ENCODE measurements at places on chromosomes 2 and 18.

- no peak for DNase-seq
Measured at GRCh38 chr2:202718614-202719013, 83.8 kb downstream of the FAM117B start.

GRCh38 chr2:85854897-85855296, 33.9 kb downstream of the ST3GAL5 start:
- no peak for DNase-seq

GRCh38 chr18:50409236-50409635, 34.4 kb downstream of the SKA1 start:
- DNase-seq: no peak

DNA sequence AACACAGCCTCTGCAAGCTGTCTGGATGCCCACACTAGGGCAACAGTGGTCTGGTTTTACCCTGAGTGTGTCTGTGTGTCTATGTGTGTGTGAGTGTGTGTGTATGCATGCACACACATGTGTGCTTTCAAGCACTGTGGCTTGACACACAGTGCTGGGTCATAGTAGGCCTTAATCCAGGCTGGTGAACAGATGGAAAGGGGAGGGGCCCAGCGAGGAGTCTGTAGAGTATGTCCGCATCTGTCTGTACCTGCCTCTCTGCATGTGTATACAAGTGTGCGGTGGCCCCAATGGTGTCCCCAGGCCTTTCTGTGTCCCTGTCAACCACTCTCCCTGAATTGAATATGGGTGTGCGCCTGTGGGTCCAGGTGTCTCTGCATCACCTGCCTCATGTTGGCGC, 9.3 kb upstream of the KCNIP3 start:
- DNase-seq: no peak

DNA sequence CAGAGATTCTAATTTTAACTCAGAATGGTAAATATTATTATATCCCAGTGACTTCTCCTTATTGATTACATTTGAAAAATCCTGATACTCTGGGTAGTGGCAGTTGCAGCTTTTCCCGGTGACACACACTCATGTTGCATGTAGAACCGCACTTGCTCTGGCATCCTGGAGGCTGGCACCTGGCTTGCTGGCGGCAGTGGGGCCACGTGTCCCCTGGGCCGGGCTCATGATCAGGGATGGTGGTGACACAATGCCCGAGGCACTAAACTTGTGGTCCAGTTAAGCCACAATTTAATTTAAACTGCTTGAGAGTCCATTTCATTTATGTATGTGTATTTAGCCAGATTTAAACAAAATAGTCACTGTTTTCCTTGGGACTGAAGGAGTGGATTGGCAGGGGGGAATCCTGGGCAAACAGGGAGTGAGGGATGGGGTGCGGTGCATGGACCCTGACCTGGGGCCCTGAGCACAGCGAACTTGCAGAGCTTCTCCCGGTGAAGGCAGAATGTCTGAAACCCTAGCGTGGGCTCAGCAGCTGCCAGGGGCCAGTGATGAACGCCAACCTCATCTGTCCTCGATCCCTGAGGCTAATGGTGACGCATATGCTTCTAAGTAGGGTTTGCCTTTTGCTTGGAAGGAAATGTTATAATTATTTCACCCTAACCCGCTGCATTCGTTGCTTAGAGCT, 50.0 kb downstream of the KCNG2 start:
- no peak for DNase-seq

DNA sequence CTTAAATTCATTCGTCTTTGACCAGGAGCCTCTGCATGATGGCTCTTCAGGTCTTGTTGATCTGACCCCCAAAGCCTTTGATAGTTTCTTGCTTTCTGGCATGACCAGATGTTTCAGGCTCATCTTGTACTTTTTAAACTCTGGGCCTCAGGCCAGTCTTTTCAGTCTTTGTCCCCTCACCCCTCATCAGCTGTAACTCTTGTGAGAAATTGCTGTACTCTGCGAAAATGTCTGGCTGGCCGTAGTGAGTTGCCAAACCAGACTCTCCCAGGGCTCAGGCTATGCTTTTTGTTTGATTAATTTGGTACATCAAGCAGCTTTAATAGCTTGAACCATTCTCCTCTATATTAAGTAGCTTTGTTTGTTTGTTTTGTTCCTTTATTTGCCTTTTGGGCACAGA, 75.9 kb downstream of the BABAM2 start:
- DNase-seq: peak; percentile 51

- no peak for DNase-seq
Measured at GRCh38 chr2:146634230-146635097, 1210.4 kb upstream of the ACVR2A start.

- peak; percentile 56 for DNase-seq
Measured at GRCh38 chr2:230885463-230886130, 20.9 kb downstream of the ITM2C start.

- DNase-seq: no peak
Measured at GRCh38 chr2:75381032-75381431, 179.7 kb downstream of the EVA1A start.

- DNase-seq: no peak
Measured at GRCh38 chr18:61019338-61020301, 313.6 kb upstream of the CDH20 start.

GRCh38 chr2:166419616-166419934, 43.8 kb upstream of the SCN9A start:
- no peak for DNase-seq

GRCh38 chr2:105873281-105873680, 128.6 kb downstream of the NCK2 start:
- DNase-seq: no peak

DNA sequence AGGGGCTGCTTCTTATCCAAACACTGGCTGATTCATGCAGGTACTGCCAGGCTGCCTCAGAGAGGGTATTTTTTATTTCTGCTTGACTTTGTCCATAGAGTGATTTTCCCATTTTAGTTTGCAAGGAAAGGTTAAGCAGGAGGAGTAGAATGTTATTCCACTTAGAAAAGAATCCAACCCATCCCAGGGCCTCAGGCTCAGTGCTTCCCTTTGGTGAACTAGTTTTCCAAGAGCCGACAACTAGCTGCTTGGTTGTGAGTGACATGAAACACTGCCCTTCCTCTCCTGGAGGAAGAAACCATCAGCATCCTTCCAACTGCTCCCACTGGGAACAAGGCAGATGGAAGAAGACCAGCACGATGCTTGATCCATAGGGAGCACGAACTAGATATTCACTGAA, 58.5 kb downstream of the BCL2 start:
- DNase-seq: no peak

DNA sequence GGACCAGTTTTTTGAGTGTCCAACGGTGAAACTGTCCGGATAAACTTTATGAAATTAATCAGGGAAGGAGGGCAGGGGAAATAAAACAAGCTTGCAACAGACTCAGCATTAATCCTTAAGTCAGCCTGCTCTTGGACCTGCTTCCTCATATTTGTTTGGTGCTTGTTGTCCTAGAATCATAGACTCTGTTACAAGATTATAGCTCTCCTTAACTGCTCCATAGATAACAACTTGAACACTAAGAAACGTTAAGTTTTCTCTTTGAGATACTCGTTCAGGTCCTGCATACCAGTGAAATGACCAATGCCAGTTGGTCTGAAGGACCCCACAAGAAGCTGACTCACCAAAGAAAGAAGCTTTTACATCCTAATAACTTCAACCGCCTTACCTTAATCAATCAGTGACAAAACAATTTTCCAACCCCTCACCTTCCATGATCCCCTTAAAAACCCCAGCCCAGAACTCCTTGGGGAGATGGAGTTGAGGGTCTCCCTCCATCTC, 493.2 kb downstream of the PID1 start:
- DNase-seq: no peak

GRCh38 chr2:237623428-237624403, 3.7 kb upstream of the LRRFIP1 start:
- no peak for DNase-seq

GRCh38 chr2:152054593-152054992, 44.3 kb downstream of the CACNB4 start:
- no peak for DNase-seq

DNA sequence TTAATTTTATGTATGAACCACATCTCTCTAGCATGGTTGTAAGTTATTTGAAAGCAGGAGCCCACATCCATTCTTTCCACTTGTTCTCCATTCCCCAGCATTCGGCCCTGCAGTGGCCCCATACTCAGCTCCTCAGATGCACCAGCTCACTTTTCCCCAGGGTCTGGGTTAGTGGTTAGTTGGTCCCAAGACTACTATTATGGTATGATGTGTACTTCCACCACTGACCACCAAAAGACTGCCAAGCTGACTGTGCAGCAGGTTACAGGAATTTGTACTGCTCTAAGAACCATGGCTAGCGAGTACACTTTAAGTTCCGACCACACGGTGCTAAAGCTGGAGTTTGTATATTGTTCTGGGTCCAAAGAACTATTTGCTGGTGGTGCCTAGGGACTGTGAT, 413.6 kb upstream of the TCF4 start:
- DNase-seq: no peak

DNA sequence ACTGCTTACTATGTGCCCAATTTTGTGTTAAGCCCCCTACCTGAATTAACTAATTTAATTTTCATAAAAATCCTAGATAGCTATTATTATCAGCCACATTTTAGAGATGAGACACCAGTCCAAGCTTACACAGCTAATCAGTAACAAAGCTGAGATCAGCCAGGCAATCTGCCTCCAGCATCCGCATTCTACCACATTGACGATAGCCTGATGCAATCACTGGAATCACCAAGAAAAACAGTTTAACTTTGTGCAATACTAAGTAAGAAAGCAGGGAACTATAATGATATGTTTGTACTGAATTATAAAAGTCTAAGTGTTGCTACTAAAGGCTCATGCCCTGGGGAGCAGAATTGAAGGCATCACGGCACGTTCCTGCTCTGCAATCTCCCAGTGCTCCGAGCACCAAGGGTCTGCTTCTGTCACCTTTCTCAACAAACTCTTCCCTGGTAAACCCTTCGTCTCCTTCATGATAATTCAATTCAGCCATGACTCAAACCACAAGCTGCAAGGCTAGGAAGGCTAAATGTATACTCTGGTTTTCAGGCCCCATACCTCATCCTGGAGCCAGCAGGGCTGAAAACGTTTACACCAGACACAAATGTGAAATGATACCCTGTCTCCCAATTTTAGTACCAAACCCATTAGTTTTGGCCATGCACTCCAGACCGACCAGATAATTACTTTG, 19.4 kb downstream of the KANSL3 start:
- no peak for DNase-seq

DNA sequence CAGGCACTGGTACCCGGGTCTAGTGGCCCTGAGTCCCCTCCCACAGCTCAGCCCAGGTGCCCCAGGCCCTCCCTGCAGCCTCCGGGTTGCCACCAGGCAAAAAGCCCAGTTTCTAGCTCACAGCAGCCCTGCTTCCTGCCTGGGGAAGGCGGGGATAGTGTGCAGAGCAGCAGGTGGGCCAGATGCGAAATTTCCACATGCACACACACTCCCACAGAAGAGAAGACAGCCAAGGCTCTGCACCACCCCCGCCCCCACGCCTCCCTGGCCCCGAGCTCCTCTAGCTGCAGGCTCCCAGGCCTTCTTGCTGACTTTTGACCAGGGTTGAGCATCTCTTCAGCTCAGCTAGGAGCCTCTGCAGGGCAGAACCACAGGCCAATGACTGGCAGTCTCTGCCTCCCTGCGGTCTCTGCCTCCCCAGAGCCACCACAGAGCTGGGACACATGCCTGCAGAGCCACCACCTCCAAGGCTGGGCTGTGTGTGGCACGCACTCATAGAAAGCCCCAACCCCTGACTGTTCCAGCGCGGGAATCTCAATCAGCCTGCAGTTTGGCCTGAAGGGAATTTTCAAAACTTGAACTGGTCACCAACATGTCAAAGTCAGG, 7.2 kb downstream of the SLC66A2 start:
- no peak for DNase-seq

DNA sequence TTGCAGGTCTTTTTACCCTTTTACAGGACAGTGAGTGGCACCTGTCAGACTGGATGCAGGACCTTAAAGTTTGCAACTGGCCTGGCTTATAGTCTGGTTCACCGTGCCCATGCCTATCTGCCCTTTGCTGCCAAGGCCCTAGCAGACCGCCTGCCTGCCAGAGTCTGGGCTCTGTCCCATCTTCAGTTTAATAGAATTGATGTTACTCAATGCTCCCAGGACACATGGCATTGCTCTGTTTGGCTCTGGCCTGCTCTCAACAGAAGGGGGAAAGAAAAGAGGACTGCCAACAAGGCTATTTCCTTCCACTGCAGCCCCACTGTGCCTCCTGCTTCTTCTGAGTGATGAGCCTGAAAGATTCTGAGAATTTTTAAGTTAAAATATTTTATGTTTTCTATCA, 25.6 kb upstream of the TMEM178A start:
- no peak for DNase-seq

GRCh38 chr2:238726670-238727584, 121.0 kb upstream of the TWIST2 start:
- no peak for DNase-seq

- DNase-seq: peak; percentile 47
Measured at GRCh38 chr2:74834792-74835755, 1.1 kb downstream of the HK2 start.

- no peak for DNase-seq
Measured at GRCh38 chr2:60548845-60549237, 4.6 kb downstream of the BCL11A start.

- DNase-seq: no peak
Measured at GRCh38 chr2:177679611-177680605, 287.3 kb downstream of the AGPS start.

DNA sequence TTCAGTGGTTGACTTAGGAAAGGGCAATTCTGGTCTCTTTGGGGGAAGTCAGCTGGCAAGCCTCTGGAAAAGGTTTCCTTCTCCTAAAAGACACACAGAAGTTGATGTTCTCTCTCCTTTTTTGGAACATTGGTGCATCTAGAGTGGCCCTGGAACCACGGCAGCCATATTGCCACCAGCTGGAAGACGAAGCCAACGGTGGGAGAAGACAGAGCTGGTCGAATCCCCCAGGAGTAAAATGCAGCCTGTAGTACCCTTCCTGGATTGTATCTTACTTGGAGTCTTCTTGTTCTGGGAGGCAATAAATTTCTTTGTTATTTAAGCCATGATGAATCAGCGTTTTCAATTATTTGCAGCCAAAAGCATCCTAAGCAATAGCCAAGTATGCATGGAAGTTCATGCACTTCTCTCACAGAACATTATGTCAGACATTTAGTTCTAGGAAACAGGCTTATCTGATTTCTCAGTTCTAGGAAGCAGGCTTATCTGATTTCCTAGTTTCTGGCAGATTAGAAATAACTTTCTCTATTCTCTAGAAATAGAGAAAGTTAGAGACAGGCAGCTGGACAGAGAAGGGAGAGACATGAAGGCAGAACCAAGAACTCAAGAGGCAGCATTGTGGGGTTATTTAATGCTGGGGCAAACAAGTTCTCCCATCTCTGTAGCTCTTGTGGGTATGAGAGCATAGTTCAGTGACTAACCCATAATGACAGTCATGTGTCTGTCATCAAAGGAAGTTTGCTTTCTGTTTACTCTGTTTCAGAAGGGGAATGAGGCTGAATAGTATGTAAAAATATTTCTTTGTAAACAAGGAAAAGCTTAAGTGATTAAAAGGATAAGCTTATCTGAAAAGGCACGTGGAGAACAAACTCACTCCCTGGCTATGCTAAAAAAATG, 40.5 kb upstream of the NABP1 start:
- DNase-seq: no peak

- DNase-seq: no peak
Measured at GRCh38 chr2:156338578-156338977, 6.1 kb upstream of the NR4A2 start.
